ENCODE measurements at places on chromosomes 7 and 10.

DNA sequence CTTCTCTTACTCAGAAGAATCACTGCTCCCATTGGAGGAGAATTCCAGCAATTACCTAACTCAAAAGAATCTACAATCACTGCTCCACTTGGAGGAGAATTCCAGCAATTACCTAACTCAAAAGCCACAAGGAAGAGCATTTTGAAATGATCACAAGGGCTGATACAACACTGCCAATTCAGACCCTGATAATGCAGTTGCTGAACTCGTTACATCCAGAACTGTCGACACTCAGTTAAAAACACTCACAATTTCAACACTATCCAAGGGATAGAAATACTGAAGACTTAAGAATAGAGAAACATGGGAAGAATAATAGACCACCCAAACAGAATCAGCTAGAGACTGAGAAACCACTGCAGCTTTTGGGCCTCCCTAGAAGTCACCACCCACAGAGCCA is 27.8 kb downstream of the AFAP1L2 start:
- DNase-seq: no peak

GRCh38 chr10:17290226-17290625 is 62.2 kb downstream of the VIM start:
- no peak for DNase-seq

GRCh38 chr7:35419391-35419755 is 165.5 kb upstream of the TBX20 start:
- no peak for DNase-seq

DNA sequence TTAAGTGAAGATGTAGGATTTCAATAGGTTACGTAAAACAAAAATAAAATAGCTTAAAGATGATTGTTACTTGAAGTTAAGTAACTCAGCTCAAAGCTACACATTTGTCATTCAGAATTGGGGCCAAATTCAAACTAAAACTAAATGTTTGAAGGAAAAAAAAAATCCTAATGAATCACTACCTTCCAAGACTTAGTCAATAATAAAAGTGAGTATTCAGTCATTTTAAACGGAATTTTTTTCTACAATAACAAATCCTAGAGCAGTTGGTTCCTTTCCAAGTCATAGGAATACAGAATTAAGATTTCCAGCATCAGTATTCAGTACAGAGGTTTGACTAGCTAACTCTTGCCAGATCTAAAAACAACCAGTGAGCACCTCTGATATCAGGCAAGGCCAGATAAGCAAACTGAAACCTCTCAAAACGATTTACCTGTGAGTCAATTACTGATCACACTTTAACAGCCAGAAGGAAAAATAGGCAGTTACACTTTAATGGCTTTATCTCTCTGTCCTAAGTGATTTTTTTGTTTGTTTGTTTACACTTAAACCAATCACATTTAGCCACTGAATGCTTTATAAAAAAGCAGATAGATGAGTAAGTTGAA is 669.8 kb upstream of the ANKRD30A start:
- no peak for DNase-seq

- no peak for DNase-seq
Measured at GRCh38 chr7:392822-393221, 102.9 kb downstream of the FOXL3 start.

- no peak for DNase-seq
Measured at GRCh38 chr7:26777385-26777784, 87.0 kb downstream of the SKAP2 start.

- no peak for DNase-seq
Measured at GRCh38 chr10:58593008-58593407, 80.3 kb downstream of the BICC1 start.

DNA sequence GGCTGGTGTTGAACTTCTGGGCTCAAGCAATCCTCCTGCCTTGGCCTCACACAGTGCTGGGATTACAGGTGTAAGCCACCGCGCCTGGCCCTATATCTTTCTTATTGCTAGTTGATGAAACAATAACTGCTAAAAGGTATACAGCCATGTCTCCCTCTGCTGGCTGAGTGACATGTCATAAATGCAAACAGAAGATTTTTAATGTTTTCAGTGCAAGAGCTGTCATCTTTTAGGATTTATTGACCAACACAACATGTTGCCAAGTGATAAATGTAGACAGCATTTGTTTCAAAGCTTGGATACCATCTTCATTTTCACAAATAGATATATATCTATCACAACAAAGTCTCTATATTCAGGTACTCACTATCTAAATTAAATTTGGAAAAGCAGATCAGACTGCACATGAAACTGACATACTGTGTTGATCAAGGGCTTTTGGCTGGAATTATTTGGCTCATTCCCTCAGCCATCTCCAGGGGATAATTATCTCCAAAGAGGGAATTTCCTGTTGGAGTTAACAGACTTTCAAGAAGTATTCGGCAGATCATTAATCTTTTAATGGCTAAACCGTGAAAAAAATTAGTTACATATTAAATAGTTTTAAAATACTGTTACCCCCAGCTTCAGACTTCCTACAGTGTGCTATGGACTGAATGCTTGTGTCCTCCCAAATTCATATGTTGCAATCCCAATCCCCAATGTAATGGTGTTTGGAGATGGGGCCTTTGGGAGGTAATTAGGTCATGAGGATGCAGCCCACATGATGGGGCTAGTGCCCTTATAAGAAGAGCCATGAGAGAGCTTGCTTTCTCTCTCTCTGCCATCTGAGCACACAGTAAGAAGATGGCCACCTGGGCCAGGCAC is 41.3 kb upstream of the SRPK2 start:
- no peak for DNase-seq

GRCh38 chr10:110327262-110327914 is 22.7 kb upstream of the SMNDC1 start:
- DNase-seq: no peak

Data from glutamatergic neuron (in vitro differentiated cells).